ENCODE measurements at places on chromosomes 2 and 18.

DNA sequence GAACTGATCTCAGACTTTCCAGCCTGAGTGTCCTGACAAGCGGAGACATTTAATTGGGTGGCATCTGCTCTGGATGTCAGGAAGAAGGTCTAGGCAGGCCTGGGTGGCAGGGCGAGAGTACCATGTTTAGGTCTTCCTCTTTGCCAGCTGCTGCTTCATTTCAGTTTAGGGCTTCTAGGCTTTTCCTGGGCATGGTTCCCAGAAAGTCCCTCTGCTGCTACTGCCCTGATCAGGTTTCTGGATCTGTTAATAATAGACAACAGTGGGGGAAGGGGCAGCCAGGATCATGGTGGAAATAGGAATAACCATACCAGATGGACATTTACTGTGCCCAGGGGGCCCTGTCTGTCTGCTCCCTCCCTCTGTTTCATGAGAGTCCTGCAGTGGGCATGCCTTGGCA is 2.3 kb upstream of the PLCD4 start:
- DNase-seq = no peak

DNA sequence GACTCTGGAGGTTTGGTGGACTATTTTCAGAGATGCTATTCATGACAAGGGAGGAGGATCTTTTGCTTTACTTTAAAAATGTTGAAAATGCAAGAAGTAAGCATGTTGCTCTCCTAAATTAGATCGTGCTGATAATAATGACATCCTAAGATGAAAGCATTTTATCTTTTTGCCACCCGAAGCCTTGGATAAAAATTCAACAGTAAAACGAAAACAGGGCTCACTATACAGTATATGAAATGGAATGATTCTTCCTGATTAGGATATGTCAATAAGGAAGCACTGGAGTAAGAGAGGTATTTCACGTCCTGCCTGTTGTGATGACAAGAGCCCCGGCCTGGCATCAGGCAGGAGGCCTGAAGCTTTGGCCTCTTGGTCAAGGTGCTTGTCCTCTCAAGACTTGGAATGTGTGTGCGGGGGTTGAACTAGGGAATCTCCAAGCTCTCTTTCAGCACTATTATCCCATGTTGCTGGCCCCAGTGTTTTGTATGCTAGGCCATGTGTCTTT is 306.0 kb downstream of the MTX2 start:
- no peak for DNase-seq

DNA sequence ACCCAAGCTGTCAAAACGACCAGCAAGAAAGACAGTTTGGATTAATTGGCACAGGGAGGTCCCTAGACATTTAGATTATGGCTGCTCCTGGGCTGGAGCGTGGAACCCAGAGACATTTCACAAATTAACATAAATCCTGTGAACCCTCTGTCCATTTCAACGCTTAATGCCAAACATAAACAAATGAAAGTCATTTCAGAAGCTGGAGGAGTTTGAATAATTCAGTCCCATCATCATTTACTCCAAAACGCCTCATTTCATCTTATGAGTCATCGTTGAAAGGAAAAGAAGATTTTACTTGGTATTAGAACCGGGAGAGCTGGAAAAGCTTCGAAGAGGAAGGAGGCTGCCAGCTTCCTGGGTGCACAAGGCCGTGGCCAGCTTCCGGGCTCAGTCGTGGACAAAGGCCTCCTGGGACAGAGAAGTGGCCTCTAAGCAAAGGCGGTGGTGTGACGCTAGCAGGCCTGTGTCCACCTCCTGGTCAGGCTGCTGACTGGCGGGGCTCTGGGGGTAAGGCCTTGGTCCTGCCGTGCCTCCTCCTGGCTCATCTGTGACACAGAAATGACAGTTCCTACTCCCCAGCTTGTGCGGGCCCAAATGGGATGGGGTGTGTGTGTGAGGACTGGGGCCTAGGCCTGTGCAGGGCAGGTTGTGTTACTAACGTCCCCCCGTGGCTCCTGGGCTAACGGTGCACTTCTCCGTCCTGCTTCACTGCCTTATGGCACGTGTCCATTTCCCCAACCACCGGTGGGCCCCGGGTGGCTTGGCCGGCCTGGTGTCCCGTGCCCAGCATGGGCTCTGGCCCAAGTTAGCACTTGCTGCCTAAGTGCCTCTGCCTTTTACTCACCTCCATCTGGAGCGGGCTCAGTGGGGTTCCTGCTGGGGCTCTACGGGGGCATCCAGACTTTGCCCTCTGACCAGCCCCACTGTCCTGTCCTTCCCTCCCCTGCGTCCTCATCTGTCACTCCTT is 71.6 kb downstream of the RRM2 start:
- DNase-seq = no peak

GRCh38 chr2:69843993-69844392 is 14.5 kb downstream of the GMCL1 start:
- no peak for DNase-seq

DNA sequence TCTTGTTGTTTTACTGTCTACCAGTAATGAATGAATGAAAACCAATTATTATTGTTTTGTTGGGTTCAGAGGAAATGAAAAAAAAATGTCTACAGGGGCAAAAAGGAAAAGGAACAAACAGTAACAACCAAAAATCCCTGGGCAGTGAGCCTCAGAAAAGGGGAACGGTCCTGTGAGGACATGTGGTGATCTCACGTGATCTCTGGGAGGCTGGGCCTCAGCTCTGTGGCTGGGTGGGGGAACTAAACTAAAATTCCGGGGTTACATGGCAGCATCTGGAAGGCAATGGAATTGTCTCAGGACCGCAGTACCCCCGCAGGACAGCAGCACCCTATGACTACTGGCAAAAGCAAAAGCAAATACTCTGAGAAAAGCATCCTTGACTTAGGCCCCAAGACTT is 80.1 kb downstream of the AFF3 start:
- DNase-seq = no peak

DNA sequence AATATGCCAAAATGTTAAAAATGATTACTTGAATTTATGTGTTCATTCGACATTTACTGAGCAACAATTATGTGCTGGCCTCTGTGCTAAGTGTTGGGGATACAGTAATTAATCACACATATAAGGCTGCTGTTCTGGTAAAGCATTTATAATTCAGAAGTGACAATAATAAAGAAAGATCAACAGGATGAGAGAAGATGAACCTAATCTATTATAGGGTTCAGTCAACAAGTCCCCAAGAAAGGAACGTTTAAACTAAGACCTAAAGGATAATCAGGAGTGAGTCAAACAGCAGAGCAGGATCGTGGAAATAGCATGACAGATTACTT is 60.1 kb upstream of the COX7A2L start:
- no peak for DNase-seq

DNA sequence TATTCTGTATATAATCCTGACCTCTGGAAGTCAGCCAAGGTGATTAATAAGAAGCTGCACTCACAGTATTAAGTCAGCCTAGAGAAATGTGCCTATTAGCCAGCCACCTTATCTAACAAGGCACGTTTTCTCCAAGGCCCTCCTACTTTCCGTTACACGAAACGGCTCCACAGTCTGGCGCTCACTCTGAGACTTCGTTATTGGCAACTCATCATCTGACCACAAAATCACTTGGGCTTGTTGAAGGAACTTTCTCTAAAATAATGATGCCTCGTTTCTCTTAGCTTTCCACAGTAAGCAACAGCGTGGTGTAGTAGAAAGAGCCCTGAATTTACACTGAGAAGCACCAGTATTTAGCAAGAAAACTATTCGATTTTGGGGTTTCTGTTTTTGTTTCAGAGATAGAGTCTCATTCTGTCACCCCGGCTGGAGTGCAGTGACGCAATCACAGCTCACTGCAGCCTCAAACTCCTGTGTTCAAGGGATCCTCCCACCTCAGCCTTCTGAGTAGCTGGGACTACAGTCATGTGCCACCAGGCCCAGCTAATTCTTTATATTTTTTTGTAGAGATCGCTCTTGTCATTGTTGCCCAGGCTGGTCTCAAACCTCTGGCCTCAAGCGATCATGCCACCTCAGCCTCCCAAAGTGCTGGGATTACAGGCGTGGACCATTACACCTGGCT is 53.6 kb upstream of the SLC14A1 start:
- no peak for DNase-seq

GRCh38 chr2:97011977-97012569 is 25.7 kb upstream of the FAM178B start:
- peak; percentile 16 for DNase-seq

DNA sequence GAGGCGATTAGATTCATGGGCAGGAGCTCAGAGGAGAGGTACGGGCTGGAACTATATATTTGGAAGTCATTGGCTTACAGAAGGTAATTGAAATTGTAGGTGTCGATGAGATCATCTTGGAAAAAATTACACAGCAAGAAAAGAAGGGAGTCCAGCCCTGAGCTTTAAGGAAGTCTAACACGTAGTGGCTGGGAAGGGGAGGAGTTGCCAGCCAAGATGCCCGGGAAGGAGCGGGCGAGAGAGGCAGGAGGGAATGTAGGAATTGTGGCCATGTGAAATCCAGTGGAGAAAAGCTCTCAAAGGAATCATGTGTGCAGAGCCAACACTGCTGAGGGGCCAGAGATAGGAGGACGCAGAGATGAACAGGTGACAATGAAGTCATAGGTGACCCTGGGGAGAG is 25.6 kb upstream of the SCYGR1 start:
- no peak for DNase-seq

GRCh38 chr2:19250906-19251305 is 107.5 kb downstream of the OSR1 start:
- DNase-seq = no peak

GRCh38 chr2:61463769-61464475 is 7.0 kb downstream of the USP34 start:
- DNase-seq = no peak

DNA sequence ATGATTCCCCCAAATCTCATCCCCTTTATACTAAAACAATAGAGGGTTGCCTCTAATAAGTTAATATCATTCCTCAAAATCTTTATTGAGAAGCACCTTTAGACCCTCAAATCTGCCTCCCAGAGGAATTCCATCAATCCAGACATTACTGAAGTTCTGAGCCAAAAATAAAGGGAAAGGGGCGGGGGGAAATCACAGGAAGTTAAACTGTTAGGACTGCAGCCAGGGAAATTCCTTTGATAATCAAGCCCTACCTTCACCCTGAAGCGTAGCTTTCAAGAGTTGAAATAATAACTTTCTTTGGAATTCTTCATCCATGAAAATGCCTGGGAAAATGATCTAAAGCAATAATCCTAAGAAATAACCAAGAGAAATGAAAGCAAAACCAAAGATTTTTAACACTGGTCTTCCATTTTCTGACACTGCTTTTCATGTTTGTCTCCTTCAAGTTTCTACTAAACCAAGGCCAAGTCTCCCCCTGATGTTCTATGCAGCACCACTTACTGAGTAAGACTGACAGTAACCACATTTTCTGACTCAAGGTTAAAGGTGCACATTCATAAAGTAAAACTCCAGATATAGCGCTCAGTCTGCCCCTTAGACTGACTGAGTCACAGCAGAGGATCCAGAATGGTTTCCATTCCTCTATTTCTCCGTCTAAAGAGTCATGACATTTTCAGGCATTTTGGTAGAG is 78.2 kb downstream of the TCF4 start:
- peak; percentile 37 for DNase-seq

DNA sequence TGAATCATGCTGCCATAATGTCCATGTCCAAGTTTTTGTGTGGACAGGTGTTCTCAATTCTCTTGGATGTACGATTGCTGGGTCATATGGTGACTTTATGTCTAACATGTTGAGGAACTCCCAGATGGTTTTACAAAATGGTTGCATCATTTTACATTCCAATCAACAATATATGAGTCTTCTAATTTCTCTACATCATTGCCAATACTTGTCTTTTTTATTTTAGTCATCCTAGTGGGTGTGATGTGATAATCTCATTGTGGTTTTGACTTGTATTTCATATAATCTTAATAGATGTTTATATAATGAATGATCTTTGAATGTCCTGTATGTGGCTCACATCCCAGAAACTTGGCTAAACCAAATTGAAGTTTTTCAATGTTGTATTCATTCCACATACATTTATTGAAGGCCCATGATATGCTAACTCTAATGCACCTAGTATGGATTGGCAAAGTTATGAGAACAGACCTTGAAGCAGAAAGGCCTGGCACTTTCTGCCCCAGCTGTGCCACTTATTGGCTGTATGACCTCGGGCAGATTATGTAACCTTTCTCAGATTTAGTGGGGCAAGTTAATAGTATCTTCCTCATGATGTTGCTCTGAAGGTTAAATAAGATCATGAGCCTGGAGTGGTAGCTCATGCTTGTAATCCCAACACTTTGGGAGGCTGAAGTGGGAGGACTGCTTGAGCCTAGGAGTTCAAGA is 205.4 kb downstream of the RAB3GAP1 start:
- DNase-seq = no peak

DNA sequence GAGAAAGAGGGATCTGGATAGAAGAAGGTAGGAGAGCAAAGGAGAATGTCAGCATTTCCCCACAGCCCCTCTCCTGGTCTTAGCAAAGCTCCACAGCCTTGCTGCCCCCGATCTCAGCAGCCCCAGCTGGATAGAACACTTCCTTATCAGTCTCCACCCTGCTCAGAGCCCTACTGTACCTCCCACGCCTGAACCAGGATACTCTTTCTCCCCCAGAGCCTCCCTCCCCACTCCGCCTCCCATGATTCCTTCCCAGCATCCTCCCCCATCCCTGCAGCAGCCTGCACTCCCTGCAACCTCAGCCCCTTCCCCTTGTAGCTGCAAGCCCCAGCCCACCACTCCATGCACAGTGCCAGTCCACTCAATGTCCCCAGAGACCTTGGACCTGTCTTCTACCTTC is 25.8 kb downstream of the PLB1 start:
- no peak for DNase-seq

GRCh38 chr18:80004600-80005342 is 16.4 kb upstream of the TXNL4A start:
- DNase-seq = no peak

DNA sequence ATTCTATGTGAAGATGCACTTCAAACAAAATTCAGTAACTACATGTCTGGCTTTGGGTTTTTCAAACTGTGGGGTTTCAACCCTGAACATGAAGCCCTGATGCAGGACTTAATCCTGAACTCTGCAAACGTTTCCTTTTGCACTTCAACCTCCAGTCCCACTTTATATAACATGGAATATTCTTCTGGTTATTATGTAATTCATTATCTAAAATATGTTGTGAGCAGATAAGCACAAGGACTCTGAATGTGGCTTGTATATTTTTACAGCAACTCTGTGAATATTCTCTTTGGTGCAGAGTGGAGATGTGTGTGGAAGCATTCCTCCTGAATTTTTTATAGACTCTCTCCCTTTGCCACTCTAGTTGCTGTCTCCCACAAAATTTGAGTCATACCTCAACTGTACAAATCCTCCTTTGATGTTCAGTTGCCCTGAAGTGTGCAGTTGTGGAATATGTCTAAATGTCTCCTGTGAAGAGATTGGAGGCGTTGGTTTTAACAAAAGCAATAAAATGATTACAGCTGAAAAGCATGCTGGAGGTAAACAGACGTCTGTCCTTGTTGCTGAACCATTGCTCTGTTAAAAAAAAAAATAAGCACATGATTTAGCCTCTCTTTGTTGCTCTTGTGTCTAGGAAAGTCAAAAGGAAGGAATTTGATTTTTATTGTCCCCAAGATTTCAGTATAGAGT is 205.1 kb upstream of the NRP2 start:
- DNase-seq = no peak

GRCh38 chr2:70714141-70714905 is 53.7 kb downstream of the ADD2 start:
- DNase-seq = no peak

DNA sequence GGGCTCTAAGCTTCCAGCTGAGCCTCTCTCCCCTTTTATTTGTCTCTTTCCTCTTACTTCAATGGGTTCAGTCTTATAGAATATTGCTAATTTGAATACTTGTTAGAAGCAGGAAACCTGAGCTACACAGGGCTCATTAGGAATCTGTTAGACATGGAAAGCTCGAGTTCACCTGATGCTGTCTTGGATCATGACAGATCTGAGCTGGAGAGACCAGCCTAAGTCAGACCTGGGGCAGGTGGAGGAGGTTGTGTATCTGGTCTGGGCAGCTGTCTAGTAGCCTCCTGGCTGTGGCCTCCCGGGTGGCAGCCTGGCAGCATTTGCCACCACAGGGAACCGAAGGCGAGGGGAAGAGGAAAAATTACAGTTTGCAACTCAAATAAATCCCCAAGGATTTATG is 185.9 kb downstream of the ICOS start:
- DNase-seq = no peak
